ENCODE measurements at places on chromosomes 16 and 17.

DNA sequence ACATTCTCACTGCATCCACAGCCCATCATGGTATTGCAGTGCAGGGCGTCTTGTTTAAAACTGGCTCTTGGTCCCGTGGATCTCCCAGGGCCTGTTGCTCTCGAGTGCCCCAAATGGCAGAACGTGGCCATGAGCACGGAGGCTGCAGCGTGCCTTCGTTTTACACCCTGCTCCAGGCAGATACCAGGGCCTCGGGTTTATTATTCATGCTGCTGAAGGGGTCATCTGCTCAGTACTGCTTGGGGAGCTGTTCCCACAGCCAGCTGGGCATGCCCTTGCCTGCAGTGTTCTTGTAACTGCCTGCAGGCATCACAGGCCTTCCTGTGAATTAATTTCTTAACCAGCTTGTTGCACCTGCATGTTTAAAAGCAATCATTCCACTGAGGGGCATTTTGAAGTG lies 129.7 kb upstream of the CHMP6 start:
- DNase-seq = peak; percentile 96

- DNase-seq = no peak
Observed at GRCh38 chr16:21081329-21081728, 69.3 kb downstream of the DNAH3 start.

DNA sequence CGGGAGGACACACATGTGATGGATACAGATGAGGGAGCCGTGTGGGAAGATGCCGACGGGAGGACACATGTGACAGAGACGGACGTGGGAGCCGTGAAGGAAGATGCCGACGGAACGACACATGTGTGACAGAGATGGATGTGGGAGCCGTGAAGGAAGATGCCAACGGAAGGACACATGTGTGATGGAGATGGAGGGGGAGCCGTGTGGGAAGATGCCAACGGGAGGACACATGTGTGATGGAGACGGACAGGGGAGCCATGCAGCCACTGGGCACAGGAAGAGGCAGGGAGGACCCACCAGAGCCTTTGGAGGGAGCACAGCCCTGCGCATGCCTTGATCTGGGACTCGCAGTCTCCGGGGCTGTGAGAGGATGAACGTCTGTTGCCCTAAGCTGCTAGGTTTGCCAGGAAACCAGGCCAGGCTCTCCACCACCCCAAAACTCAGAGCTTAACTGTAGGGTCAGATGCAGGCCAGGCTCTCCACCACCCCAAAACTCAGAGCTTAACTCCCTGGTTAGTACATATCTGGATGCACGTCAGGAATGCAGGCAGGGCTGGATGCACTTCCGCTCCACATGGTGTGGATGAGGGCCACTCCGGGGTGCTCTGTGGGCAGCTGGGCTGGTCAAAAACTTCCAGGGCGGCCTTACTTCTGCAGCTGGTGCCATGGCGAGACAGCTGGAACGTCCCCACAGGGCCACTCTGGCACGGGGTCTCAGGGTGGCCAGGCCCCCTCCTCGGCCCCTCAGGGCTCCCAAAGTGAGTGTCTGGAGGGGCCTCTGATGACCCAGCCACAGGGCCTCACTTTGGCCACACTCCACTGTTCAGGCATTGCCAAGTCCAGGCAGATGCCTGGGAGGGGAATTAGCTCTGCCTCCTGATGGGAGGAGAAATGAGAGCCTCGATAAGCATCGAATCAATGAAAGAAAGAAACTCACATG lies 47.7 kb upstream of the ZNF469 start:
- DNase-seq = no peak

DNA sequence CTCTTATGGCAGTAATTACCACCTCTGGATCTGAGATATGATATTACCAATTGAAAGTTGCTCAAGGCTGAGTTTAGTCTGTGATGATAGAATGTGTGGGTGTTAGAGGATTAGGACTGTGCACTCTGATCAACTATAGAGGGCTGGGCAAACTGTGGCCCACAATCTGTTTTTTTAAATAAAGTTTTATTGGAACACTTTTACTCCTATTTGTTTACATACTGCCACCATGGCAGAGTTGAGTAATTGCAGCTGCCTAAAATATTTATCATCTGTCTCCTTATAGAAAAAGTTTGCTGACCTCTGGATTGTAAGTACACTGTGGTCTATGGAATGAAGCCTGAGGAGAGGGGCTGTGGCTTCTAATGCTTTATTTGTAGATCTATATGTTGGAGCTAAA lies 71.5 kb upstream of the N4BP1 start:
- no peak for DNase-seq

DNA sequence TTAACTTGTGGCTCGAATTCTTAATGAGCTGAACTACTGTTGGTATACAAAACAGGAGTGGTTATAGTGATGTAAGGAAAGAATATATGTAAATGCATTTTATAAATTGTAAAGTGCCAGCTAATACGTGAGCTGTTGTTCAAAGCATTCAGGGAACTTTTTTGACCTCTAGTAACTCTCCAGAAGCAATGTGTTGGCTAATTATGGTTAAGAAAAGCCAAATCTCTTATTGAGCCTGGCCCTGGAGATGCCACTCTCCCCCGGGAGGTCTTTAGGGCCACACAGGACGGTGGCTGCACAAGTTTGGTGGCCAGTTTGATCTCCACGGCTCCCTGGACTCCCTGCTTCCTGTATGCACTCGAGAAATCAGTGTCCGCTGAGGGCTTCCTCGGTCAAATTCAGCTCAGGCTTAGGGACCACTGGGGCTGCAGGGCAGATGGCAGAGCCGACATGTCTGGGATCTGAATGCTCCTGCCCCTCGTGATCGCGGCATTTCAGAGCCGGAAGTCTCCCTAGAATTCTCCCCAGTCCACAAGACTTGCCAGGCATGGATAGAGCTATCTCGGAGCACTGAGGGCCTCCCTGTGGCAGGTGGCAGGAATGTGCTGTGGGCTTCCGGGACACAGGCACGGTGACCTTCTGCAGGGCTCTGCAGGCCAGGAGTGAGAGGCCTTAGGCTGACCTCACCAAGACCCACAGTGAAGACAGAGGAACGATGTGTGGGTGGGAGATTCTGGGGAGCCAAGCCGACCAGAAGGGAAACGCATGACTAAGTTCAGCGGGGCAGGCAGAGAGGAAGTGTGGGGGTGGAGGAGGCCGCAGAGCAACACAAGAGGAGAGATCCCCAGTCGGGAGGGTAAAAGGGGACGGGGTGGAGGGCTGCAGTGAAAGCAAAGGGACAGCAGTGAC lies 18.6 kb upstream of the PITPNM3 start:
- no peak for DNase-seq

GRCh38 chr17:31163091-31163781 lies 68.5 kb downstream of the NF1 start:
- DNase-seq = no peak

GRCh38 chr17:9098242-9098825 lies 77.0 kb downstream of the NTN1 start:
- no peak for DNase-seq

DNA sequence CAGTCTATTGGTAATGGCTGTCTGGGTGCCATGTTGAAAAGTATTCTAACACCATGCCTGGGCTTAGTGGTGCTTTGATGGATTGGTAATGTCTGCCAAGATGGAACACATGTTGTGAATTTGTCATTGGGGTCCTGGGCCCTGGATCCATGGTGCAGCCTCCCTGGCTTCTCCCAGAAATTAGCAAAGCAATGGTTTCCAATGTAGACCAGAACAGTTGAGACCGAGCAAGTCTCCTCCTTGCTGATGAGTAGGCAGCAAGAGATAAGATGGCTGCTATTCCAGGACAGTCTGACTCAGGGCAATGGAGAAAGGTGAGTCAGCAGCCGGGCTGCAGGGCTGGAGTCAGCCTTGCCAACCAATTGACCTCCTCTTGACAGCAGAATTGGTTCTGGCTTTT lies 30.8 kb downstream of the GPR139 start:
- no peak for DNase-seq

GRCh38 chr16:27508476-27508875 lies 41.2 kb downstream of the GTF3C1 start:
- DNase-seq = no peak

DNA sequence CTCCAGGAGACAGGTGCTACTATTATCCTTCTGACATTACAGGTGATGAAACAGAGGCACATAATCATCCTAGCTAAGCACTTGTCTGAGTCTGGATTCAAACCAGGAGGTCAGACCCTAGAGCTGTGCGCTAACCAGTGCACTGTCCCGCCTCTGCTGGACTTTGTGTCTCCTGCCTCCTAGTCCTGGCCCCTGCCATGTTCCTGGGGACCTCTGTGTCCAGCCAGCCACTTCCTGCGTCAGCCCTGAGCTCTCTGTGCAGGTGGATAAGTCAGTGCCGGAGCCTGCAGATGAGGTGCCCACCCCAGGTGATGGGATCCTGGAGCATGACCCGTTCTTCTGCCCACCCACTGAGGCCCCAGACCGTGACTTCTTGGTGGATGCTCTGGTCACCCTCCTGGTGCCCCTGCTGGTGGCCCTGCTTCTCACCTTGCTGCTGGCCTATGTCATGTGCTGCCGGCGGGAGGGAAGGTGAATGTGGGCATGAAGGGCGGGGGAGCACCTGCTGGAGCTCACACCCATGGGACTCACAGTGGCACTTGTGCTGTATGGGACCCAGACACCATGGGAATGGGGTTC lies 4.2 kb downstream of the SGCA start:
- DNase-seq = no peak

DNA sequence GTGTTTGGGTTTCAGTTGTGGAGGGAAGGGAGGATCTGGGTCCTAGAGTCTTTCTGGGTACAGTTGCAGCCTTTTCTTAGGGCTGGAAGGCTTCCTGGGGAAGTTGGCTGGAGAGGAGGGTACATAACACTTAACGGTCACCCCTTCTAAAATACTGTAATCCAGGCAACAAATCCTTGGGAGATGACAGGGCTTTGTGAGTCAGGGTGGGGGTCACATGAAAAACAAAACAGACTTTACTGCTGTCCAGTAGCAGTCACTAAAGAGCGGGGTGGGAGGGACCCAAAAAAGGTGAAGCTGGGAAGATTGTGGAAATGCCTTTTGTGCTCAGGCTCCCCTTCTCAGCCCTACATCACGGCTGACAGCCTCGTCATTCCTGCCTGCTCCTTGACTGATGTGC lies 6.3 kb downstream of the SAP30BP start:
- DNase-seq = no peak

DNA sequence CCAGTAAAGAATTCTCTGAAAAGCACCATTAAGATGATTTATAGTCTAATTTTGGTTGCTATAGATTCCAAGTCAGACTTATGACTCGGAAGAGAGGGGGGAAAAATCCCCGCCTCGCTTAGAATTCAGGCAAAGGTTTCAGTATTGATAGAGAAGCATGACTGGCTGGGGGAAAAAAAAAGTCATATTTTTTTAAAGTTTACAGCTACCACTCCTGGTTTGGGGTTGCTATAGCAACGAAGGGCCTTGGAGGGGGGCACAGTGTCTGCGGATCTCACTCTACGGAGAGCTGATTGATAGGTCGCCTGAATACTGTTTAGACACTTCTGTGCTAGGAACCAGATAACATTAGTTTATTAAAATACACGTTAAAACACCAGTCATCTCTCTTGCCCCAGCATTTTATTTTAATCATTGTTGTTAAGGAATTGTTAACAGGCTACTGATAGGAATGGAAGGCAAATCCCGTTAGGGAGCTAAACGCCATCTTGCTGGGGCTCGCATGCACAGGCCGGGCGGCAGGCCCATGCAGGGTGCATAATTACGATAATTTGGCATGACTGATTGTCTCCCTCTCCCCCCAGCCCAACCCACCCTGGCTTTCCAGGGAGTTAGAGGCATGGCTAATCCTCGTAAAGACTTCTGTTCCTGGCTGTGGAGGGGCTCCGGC lies 380.0 kb upstream of the XYLT1 start:
- no peak for DNase-seq

DNA sequence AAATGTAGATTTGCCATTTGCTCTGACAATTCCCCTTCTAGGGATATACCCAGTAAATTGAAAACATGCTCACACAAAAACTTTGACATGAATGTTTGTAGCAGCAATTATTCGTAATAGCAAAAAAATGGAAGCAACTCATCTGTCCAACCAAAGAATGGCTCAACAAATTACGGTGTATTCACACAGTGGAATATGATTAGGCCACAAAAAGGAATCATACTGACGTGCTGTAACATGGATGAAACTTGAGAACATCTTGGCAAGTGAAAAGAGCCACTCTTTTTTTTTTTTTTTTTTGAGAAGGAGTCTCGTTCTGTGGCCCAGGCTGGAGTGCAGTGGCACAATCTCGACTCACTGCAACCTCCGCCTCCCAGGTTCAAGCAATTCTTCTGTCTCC lies 24.1 kb upstream of the SPNS3 start:
- DNase-seq = no peak

DNA sequence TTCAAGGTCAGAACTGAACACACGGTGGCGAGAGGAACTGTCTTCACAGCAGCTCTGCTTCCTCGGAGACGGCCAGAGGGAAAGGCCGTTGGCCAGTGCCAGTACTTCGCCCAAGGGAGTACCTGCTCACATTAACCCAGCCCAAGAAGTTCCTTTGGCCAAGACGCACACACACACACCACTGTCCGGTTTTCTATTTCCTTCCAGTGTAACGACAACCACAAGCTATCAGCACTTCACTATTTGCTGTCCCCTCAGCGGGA lies 744 bp upstream of the GGNBP2 start:
- DNase-seq = no peak

DNA sequence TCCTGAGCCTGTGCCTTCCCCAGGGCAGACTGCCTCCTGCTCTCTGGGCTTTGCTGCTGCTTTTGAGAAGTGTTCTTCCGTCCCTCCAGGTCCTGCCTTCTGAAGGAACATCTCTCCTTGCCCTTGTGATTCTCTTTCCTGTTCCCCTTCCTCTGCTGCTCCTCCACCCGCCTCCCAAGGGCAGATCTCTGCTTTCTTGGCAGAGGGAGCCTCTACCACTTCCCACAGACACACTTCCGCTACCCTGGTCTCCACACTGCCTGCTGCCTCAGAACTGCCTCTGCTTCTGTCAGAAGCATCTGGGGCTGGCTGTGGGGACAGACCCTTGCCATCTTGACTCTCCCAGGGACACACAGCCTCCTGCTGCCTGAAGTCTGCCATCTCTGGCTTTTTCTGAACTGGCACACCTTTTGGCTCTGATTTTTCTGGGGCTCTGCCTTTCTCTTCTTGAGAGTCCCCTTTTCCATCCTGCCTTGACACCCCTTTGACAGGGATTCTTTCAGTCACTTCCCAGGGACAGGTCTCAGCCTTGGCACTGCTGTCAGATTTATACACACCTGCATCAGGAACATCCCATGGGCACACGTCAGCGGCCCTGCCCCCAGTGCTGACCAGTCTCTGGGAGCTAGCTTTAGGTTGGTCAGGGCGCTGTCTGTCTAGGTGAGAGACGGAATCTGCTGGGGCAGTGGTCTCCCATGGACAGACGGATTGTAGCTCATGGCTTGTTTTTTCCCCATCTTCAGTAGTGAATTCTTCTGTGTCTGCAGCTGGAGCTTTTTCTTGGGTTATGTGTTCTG lies 16.6 kb downstream of the GPR179 start:
- no peak for DNase-seq

GRCh38 chr16:1960665-1961630 lies 1.6 kb downstream of the NDUFB10 start:
- peak; percentile 65 for DNase-seq
